ENCODE measurements at places on chromosomes 11 and 22.

DNA sequence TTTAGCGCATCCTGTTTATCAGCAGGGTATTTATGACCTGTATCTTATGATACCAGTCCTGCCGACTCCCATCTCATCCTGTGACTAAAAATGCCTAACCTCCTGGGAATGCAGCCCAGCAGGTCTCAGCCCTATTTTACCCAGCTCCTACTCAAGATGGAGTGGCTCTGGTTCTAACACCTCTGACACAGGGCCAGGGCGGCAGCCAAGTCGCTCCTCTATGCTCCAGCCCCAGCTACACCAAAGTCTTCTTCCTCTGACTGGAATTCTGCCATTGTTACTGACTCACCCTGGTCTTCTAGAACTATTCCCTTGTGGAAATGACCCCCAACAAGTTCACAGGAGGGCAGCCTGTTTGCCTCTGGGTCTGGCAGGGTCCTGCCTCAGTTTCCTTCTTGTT, 7.9 kb upstream of the C1QTNF6 start:
- no peak for DNase-seq

DNA sequence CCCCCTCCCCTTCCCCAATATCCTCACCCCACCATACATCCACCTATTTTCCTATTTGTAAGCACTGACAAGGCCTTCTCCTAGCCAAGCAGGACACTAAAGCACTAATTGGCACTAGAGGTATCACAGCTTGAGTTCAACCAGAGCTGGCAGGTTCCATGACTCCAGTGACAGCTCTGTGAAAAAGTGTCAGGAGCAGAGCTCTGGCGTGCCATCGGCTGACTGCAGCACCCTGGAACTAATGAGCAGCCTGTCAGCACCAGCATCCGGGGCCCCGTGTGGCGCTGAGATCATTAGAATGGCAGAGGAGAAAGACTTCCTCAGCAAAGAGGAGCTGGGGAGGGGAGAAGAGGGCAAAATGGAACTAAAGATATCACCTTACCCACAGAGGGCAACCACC, 847.4 kb downstream of the NTM start:
- no peak for DNase-seq

DNA sequence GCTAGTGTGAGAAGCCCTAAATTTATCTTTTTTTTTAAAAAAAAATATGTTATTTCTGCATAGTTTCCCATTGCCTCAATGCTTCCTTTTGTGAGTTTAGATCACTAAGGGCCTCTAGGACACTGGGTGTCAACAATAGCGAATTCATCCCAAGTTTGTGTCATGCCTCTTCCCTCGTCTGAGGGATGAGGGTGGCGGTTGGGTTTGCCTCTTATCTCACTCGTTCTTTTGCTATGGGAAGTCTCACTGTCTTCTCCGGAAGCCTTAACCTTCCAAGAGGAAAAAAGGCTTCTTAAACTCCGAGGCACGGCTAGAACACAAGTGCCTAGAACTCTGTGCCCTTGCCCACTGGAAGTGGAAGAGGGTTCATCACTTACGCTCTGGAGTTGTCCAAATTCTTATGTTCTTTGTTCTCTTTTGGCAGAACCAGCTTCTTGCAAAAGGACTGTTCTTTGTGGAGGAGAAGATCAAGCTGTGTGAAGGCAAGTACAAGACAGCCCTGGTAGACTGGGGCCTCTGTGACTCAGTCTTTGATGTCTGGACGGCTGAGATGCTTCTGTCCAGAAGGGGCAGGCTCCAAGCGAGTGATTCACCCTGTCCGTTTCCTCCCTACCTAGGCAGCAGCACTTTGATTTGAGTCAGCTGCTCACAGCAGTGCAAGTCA, 78.5 kb downstream of the TRAF6 start:
- DNase-seq, result no peak

- DNase-seq, result no peak
Observed at GRCh38 chr11:12247543-12248254, 129.7 kb upstream of the PARVA start.

DNA sequence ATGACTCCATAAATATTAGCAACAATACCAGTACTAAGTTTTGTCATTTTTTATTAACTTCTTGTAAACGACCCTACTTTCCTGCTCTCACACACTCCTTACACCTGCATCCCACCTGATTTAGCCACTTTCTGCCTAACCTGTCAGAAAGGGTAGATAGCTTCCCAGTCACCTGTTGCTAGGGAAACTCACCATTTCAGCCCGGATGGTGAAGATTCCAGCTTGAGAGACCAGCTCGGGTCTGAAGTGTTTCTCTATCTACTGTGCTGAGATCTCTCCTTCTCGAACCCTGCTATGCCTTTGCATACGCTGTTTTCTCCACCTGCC, at the start of gene PARVG:
Gene PARVG (plus strand): TSS at position 220 of the 327 bp plus-strand sequence. CDS start 2,405 bp downstream, outside the sequence.
- DNase-seq, result no peak

DNA sequence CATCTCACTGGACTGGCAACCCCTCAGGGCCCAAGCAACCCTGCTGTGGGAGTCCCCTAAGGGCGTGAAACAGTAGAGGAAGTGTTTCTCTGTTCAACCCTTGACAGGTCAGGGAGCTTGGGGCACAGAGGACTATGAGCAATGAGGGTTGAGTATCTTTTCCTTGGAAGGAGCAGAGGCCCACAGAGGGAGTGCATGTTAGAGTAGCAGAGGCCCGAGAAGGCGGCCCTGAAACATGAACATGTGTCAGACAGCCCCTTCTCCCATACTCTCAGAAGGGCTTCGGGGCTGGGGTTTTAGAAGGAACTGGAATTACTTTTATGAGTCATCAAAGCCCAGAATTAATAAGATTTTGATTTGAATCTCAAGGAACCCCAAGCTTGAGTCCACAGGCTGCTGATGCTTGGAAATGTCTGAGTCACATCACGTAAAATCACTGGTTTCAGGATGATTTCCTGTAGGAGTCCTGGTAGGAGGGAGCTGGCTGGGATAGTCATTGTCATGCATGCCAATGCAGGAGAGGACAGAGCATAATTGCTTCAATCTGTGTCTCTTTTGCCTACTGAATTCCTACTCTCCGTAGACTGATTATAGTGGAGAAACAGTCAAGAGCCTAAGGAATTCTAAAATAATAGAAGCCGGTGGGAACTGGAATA, 22.6 kb downstream of the C11orf71 start:
- DNase-seq, result no peak

DNA sequence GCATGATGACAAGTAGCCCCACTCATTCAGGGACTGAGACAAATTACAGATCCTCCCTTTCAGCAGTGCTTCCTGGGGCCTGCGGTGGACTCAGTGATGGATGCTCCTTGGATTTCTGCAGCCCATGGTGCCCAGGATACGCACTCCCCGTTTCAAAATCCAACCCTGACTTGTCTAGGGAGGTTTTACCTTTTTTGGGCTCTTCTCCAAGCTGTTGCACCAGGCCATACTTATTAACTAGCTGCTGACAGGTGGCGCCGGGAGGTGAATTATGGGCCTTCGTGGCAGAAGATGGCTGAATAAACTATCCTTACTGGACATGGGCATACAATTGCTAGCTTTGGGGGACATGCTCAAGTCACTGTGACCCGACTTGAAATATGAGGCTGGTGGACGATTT, 324.3 kb upstream of the SYN3 start:
- no peak for DNase-seq

- DNase-seq, result no peak
Observed at GRCh38 chr11:63595296-63595695, 18.9 kb downstream of the PLAAT3 start.

GRCh38 chr11:28461338-28461737, 353.1 kb downstream of the METTL15 start:
- DNase-seq, result no peak

- no peak for DNase-seq
Observed at GRCh38 chr22:24523873-24524272, 28.7 kb downstream of the UPB1 start.

All from activated T-helper 1 cell treated with Interleukin-2 at 50 U/mL for 16 hours (primary cell).